ENCODE measurements at places on chromosomes 3 and 15.

- no peak for DNase-seq
These were observed 259.0 kb upstream of the RGMA start for GRCh38 chr15:93347986-93348385.

- no peak for DNase-seq
These were observed 41.9 kb downstream of the PCSK6 start for GRCh38 chr15:101447561-101448071.

GRCh38 chr15:79370716-79371115 lies 59.8 kb downstream of the TMED3 start:
- no peak for DNase-seq

GRCh38 chr3:72372161-72372560 lies 476.1 kb downstream of the SHQ1 start:
- no peak for DNase-seq

GRCh38 chr3:158221426-158221825 lies 111.5 kb downstream of the RSRC1 start:
- no peak for DNase-seq

DNA sequence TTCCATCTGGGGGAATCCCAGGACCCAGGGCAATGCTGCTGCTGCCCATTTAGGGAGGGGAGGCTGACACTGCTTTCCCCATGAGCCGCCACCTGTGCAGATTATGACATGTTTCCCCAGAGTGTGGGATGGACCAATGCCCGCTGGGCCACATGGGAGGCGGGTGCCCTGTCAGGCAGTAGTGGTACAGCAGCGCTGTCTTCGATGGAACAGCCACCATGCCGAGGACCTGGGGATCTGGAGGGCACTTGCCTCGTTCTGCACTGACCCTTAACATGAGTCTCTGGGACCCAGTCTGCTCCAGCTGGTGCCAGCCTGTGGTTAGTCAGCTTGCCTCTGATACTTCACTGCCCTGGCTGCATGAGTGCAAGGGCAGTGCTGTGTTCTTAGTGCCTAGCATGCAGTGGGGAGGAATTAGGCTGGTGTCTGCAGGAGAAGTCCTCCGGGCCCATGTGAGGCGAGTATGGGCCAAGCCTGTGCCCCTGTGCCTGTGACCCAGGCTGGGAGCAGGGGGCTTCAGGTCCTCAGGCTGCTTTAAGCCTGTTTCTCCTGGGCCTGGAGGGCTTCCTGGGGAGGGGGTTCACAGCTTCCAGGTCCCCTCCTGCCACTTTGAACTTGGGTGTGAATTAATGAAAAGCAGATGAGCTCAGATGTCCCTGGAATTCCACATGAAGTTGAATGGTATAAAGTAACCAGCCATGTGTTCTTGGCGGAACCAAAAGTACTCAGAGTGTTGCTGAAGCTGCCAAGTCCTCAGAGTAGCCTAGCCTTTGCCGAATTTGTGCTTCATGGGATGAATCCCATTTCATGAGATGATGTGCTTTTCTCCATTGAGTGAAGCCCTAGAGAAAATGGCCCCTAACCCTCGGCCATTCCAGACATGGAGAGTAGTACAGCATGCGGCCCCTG lies 22.9 kb downstream of the KLF13 start:
- DNase-seq: no peak

DNA sequence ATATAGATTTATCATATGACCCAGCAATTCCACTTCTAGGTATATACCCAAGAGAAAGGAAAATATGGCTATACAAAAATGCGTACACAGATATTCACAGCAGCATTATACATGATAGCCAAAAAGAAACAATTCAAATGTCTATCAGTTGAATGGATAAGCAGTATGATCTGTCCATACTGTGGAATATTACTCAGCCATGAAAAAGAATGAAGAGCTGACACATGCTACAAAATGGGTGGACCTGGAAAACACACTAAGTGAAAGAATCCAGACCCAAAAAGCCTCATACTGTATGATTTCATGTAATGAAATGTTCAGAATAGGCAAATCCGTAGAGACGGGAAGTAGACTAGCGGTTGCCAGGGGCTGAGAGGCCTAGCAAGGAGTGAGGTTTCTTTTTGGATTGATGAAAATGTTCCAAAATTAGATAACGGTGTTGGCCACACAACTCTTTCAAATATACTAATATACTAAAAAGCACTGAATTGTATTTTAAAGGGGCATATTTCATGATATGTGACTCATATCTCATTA lies 33.4 kb downstream of the FGD5 start:
- DNase-seq: no peak

- DNase-seq: peak; percentile 85
These were observed 3.8 kb upstream of the LOXL1 start for GRCh38 chr15:73922186-73923151.

GRCh38 chr3:122111974-122112373 lies 56.8 kb downstream of the CD86 start:
- no peak for DNase-seq

GRCh38 chr15:92112180-92112579 lies 258.7 kb downstream of the SLCO3A1 start:
- DNase-seq: no peak

DNA sequence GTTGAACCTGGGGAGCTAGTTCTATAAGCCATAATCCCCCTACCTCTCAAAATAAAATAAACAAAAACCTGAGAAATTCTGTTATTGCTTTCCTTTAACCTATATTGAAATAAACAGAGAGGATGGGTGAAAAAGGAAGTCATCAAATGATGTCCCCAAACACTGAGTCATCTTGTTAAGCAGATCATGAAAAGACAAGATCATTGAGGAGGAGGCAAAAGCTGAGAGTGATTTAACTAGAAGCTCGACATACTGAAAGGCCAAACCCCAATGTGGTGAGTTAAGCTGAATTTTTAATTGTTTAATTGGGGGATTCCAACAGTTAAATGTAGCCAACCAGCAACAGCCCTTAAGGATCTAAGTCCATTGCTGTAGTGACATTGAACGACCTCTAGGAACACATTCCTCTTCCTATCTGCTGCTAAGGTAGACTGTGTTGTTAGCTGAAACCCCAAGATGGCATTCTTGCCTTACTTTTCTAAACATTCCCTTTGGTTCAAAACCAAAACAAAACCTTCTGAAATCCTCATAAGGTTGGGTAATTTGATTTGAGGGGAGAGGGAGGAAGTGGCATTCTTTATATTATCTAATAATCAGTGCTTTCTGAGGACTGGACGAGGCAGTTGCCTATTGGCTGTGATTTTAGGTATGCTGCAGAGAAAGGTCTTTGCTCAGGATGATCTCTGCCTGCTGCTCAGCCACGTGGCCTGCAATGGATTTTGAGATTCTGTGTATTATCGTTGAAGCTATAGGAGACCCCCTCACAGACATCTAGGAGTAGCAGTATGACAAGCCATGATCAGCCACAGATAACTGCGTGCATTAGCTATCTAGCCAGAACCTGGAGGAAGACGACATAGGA lies 62.7 kb upstream of the BNIP2 start:
- DNase-seq: peak; percentile 12

DNA sequence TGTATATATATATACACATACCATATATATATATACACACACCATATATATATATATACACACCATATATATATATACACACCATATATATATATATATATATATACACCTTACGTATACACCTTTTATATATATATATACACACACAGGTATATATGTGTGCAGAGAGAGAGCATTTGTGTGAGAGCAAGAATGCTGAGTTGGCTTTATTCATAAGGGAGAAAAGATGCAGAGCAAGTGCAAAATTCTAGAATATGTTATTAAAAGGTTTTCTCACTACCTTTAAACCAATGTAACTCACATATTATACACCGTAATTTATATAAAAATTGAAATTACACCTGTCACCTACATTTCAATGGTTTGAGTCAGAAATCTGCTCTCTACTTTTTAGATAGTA lies 107.2 kb upstream of the ALCAM start:
- no peak for DNase-seq

DNA sequence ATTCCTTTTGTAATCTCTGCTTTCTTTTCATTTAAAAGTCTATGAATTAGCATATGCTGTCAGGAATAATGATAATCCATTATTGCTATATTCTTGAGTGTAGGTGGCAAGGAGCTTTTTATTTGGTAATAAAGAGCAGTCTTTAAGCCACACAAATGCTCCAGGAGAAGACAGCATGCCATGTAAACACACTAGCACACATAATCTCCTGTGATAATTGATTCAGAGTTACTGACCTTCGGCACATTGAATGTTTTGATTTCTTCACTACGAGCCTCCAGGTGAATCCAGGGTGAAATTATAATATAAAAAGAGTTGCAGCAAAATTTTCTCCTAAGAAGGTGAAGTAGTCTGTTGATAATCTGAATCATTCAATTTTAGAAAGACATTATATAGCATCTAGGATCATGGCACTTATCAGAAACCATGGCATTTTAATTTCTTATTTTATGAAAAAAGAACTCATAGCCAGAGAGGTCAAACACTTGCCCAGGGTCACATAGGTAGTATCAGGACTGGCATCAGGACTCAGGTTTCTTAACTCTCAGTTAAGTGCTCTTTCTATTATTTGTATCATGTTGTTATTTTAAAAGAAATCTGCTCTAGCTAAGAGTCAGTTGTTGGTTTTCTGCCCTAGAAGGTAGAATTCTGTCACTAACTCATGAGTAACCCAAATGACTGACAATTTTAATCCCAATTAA lies 21.3 kb upstream of the DHX36 start:
- DNase-seq: no peak

GRCh38 chr3:172270557-172271166 lies 177.6 kb downstream of the GHSR start:
- DNase-seq: no peak

DNA sequence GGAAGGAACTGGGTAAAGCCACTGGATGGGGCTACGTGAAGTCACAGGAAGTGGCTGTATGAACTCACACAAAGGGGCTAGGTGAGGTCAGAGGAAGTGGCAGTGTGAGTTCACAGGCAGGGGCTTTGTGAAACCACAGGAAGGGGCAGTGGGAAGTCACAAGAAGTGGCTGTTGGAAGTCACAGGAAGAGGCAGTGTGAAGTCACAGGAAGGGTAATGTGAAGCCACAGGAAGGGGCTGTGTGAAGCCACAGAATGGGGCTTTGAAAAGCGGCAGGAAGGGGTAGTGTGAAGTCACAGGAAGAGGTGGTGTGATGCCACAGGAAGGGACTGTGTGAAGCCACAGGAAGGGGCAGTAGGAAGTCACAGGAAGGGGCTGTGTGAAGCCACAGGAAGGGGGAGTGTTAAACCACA lies 34.6 kb downstream of the GASK1A start:
- no peak for DNase-seq

DNA sequence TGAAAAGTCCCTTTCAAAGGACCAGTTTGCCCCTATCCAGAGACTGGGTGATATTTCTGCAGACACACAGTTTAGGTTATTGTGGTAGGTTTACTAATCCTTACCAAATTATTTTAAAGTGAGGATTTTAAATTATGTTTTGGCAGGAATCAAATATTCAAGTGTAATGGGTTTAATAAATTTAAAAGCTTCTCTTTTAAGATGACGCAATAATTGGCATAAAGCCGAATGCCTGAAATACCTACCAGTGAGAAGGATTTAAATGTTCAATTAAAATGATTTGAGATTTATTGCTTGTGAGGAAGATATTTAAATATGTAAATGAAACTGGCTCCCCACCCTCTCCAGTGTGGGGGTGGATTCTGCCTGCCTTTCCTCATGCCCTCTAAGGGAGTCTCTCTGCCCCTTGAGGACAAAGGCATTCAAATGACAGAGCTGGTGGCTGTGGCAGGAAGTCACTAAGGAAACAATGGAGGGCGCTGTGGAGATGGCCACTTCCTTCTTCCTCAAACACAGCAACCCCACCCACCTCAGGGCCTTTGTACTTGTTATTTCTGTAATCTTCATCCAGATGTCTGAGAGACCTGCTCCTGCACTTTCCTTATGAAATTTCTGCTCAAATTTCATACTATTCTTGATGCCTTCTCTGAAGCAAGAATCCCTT lies 131.7 kb downstream of the TNIK start:
- DNase-seq: peak; percentile 60

GRCh38 chr3:32493437-32494414 lies 8.9 kb downstream of the CMTM6 start:
- DNase-seq: no peak

GRCh38 chr15:61195116-61196002 lies 33.7 kb downstream of the RORA start:
- DNase-seq: peak; percentile 37

- DNase-seq: no peak
These were observed 47.7 kb upstream of the SLC6A1 start for GRCh38 chr3:10944866-10945265.

DNA sequence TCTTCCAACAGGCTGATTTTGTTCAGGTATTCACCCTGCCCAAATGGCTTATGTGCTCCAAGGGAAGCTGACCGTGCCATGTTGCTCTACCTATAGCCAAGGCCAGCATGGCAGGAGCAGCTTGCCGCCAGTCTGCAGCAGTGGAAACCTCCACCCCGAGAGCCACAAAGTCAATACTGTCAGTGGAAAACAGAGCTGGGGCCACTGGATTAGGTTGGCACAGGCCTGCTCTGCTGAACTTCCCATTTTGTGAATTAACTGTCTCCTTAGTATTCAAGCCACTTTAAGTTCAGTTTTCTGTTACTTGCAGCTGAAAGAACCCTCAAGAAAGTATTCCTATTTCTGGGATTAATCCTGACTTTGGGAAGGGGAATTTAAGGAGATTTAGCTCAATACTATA lies 63.8 kb upstream of the XCR1 start:
- no peak for DNase-seq

DNA sequence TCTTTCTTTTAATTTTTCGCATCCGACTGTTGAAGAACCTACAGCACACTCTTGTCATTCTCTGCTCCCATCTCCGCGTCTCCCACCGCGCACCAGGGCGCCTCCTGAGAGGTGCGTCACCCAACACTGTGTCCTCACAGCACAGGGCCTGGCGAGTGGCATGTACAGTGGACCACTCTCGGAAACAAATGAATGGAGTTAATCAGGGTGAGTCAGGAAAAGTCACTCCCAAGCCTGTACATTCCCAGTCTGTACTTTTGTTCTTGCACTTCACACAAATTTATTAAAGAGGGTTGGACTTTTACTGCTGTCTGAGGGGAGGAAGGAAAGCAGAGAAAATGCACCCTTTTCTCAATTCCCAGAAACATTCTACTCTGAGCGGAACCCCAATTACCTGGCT lies 625 bp downstream of the COL6A6 start:
- DNase-seq: no peak

- no peak for DNase-seq
These were observed 247.3 kb upstream of the NSMCE3 start for GRCh38 chr15:29516929-29517328.

- no peak for DNase-seq
These were observed 26.2 kb downstream of the ANAPC13 start for GRCh38 chr3:134459562-134459961.
